ENCODE measurements at places on chromosomes 13 and 19. TPM values are rescaled to one million over a fixed set of nuclear protein-coding genes. Genes with fewer than 3 reads are reported as not detected.

- DNase-seq: no peak
Observed at GRCh38 chr13:85985797-85986196, 186.6 kb upstream of the SLITRK6 start.

DNA sequence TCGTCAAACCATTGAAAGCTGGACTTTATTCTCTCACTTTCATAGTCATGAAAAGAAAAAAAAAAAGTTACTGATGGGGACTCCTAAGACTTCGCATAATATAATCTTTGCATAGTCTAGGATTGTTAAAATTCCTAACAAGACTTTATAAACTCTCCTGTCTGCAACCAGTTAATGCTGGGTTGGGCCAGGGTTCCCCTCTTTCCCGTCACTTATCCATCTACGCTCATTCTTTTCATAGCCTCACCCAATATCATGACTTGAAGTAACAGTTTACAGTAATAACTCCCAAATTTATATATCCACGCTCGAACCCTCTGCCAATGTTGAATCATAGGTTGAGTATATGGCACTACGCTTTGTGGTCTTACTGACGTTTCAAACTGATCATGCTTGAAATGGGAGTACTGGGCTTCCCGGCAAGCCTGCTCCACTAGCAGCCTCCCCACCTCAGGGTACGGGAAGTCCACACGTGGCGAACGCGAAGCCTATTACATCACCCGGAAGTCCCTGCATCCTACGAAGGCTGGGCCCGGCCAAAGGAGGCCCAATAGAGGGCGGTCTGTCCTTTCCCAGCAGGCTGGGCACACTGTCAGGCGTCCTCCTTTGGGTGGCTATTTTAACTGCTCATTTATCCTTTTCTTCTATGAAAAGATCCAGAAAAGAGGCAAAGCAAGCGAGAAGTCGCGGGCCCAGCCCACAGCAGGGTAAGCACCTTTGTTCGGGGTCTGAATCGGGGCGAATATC is 694 bp upstream of the ZNF460 start:
- DNase-seq: peak; percentile 64

- DNase-seq: no peak
Observed at GRCh38 chr19:35718345-35719041, 690 bp downstream of the KMT2B start.

- peak; percentile 70 for DNase-seq
Observed at GRCh38 chr19:18450931-18451836, 13.3 kb upstream of the ISYNA1 start.

DNA sequence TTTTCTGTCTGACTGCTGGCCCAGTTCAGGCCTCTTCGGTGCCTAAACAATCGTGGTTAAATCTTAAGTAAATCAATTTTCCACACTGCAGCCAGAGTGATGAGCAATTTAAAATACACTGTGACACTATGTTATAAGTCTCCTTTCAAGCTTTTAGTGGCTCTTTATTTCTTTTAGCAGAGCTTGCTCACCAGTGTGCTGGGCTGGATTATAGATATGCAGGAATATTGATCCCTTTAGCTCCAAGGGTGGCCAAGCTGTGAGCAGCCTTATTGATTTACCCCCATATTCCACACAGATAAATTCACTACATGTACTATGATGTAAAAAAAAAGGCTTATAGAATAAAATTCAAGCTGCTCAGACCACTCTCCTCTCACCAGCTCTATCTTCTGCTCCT is 21.7 kb downstream of the CBY2 start:
- no peak for DNase-seq

GRCh38 chr13:59677430-59677829 is 486.3 kb downstream of the DIAPH3 start:
- no peak for DNase-seq

GRCh38 chr19:32891609-32892008 is 22.0 kb upstream of the SLC7A9 start:
- no peak for DNase-seq

PPAN gene
- 123 TPM for total RNA-seq

ZNF471 gene
- total RNA-seq: 3.5 TPM

NAPSA gene
- total RNA-seq: 3.0 TPM

METTL21C gene
- total RNA-seq: not detected

FBXO27 gene
- total RNA-seq: not detected

Data from T-cell (primary cell).